ENCODE measurements at places on chromosomes 4 and X. TPM values are rescaled to one million over a fixed set of nuclear protein-coding genes. Genes with fewer than 3 reads are reported as not detected.

The PRKG2 gene
- 0.15 TPM for total RNA-seq

The CCNG2 gene
- 28.1 TPM for total RNA-seq

The CSAG1 gene
- not detected for total RNA-seq

The HTN1 gene
- total RNA-seq = not detected

The TRIM61 gene
- 1.3 TPM for total RNA-seq

The ATOH1 gene
- not detected for total RNA-seq

The GYPE gene
- total RNA-seq = not detected

The TMPRSS11D gene
- total RNA-seq = not detected

The CTPS2 gene
- 4.1 TPM for total RNA-seq

The CXCL11 gene
- total RNA-seq = not detected

The NR0B1 gene
- total RNA-seq = not detected

The ITIH6 gene
- total RNA-seq = not detected

GRCh38 chr4:144648042-144648441 is 2.1 kb downstream of the HHIP start:
- no peak for DNase-seq

DNA sequence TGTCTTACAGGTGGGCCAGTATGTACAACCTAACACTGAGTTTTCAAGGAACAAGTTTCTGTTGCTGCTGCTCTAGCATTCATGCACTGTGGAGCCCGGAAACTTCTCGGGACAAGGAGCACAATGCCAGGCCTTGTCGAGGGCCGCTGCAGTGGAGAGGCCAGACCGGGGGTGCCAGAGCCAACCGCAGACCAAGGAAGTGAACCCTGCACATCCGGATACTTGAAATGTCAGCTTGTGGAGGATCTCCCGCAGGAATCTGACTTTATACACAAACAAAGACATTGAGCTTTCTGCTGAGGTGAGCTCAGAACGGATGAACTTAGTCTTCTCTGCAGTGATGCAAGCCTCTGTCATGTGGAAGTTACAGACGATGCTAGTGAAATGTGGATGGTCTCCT is 99.5 kb downstream of the ZNF827 start:
- DNase-seq = no peak

- no peak for DNase-seq
These were observed 204.9 kb downstream of the AFAP1 start for GRCh38 chr4:7734651-7735260.

- DNase-seq = no peak
These were observed 312.0 kb downstream of the CAMK2D start for GRCh38 chr4:113449410-113449974.

DNA sequence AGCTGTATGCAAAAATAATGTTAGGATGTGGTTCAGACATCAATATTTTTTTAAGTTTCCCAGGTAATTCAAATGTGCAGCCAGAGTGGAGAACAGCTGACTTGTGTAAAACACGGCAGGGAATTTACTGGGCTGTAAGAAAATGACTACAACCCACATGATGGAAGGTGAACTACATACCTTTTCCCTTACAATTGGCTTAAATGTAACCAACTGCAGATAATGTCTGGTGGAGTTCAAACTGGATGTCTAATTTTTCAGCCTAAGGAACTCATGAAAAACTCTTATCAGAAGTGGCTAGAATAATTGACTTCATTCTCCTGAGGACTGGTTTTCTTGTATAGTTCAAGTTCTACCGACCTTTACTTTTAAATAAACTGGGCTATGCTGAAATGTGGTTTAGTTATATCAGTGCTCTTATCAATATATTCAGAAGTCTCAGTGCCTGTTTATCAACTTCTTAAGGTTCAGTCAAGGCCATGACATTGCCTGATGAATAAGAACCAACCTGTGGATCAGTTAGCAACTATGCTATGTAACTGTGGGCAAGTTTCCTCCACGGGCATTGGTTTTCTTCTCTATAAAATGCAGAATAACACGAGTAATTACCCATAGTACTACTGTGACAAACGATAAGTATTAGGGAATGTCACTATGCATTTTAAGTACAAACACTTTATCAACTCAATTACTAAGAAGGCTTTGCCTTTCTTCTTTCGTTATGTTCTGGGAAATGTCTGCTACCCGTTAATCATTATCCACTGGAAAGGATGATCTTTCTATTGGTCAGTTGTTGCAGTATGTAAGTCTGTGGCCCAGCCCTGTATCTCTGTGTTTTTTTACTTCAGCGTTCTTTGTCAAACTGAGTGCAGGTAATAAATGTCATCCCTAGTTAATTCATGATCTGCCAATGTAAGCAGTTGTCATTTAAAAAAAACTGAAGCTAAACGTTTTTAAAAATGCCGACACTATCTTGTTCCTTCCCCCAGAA is 181.6 kb downstream of the PCDH7 start:
- no peak for DNase-seq

DNA sequence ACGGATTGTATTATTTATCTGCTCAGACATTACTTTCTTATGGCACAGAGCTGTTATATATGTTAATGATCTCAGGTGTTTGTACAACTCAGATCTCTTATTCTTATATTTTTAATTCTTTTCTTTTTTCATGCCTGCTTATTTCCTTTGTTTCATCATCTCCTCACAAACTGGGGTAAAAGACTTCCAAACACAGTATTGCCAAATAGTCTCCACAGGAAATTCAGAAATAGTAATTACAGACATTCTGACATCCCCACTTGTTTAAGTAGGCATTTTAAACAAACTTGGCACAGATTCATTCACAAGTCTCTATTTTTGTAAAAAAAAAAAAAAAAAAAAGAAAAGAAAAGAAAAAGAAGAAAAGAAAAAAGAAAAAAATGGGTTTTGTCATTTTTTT is 129.7 kb upstream of the USP38 start:
- DNase-seq = no peak

- DNase-seq = no peak
These were observed 118.4 kb downstream of the FAM53A start for GRCh38 chr4:1565598-1566295.

- no peak for DNase-seq
These were observed 17.3 kb downstream of the LAMTOR3 start for GRCh38 chr4:99876946-99877345.

DNA sequence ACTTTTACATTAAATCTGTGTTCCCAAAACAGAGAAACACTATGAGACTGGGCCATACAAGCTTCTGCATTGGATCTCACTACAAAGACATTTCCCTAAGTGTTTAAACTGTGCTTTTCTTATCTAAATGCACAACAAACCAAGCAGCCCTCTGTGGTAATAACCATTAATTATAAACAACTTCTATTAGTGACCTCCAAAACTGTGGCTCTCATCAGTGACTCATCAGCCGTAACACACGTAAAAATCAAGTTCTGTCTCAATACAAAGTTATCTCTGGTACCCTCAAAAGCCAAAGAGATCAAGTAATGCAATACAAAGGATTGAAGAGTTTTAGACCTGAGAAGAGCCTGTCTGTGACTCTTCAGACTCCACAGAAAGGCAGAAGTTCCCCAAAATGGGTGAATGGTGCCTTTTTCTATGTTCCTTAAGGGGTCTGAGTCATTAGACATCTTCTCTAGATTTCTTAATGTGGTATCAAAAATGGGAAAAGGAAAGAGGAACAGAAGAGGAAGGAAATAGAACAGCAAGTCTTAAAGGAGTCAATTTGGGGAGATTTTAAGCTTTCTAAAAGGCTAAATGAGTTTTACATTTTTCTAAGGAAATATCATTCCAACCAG is 189.8 kb upstream of the PPP1R2C start:
- no peak for DNase-seq

DNA sequence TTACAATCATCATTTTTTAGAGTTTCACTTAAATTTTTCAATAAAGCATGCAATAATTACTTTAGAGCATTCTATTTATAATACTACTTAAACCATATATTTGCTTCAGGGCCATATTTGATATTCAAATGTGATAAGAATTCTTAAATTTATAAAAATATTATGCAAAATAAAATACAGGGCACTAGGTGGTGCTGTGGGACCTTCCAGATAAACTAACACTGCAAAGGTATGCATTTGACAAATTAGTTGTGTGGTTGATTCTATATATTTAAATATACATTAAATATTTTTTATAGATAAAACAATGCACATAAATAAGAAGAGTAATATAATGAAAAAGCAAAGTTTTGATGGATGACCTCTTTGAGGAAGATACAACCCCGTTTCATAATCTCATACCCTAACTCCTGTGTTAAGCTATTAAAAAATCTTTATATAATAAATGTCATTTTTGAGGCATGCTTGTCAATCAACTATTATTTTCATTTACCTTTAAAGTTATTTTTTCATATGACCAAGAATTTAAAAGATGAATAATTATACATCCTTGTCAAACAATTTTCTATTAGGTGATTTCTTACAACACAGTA is 128.4 kb downstream of the REELD1 start:
- peak; percentile 38 for DNase-seq

DNA sequence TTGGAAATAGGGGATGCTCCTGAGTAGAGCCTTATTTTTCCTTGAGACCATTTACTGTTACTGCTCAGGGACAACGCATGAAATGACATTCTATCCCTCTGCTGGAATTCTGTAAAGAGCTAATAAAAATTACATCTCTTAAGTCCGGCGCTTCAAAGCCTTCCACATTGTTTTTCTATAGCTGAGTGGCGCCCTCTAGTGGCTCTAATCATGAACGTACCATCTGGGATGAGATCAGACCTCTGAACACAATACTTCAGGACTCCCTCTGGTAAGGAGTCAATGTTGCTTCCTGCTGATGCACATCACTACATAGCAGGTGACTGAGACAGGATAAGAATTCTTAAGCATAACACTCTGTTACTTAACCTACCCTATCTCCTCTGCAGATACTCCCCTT is 6.0 kb downstream of the HMGN5 start:
- DNase-seq = peak; percentile 57

GRCh38 chrX:107678957-107679740 is 50.8 kb downstream of the PRPS1 start:
- DNase-seq = peak; percentile 80

- no peak for DNase-seq
These were observed 1562.9 kb upstream of the TENM3 start for GRCh38 chr4:180680305-180680704.

DNA sequence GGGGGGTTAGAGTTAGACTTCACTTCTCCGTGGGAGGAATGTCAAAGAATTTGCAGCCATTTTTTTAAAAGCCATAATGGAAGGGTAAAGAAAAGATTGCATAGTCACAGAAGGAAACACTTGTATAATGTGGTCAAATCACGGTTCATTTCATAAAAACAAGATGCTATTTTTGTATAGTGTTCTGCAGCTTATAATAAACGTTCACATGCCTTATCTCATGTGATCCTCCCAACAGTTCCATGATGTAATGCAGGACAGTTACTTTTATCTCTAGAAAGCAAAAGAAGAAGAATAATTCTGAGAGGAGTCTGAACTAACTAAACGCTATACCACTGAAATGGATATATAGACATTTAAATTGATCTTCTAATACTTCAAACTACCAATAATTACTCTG is 71.3 kb upstream of the CAMK2D start:
- no peak for DNase-seq

- DNase-seq = no peak
These were observed 241.3 kb downstream of the CFAP299 start for GRCh38 chr4:80576796-80577195.

DNA sequence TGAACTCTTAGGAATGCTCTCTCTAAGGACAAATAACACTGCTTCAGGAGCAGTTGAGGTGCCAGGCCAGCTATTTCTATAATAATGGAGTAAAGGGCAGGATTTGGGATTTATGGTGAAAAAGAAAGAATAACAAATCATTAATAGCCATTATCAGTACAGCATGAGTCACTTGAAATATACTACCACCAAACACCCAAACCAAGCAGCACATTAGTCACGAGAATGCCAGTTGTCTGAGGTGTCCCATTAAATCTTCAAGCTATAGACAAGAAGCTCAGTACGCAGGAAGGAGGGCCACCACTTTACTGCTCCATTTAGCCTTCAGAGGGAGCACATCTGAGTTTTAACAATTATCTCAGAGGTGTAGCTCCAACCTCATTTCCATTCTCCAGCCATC is 106.8 kb upstream of the MAGEA10 start:
- no peak for DNase-seq

- no peak for DNase-seq
These were observed 41.6 kb upstream of the ACSL4 start for GRCh38 chrX:109774706-109775105.

GRCh38 chrX:39854772-39855747 is 242.7 kb downstream of the BCOR start:
- peak; percentile 82 for DNase-seq

All from activated CD4-positive, alpha-beta T cell treated with anti-CD3 and anti-CD28 coated beads, Interleukin-2, amount 10 ng/mL, durations not matched to agents 7 days and 5 days (primary cell).